Effector CD4-positive, alpha-beta T cell (primary cell): ENCODE measurements at places on chromosomes 6 and 20.
A peak's percentile ranks its signal among the peaks of the same experiment; 100 is the strongest.

- no peak for DNase-seq
These were observed 39.9 kb upstream of the BEND6 start for GRCh38 chr6:56914798-56915658.

- DNase-seq = no peak
These were observed 42.8 kb downstream of the MRPL14 start for GRCh38 chr6:44084231-44085014.

GRCh38 chr20:62782149-62782892, 14.0 kb upstream of the MRGBP start:
- no peak for DNase-seq

DNA sequence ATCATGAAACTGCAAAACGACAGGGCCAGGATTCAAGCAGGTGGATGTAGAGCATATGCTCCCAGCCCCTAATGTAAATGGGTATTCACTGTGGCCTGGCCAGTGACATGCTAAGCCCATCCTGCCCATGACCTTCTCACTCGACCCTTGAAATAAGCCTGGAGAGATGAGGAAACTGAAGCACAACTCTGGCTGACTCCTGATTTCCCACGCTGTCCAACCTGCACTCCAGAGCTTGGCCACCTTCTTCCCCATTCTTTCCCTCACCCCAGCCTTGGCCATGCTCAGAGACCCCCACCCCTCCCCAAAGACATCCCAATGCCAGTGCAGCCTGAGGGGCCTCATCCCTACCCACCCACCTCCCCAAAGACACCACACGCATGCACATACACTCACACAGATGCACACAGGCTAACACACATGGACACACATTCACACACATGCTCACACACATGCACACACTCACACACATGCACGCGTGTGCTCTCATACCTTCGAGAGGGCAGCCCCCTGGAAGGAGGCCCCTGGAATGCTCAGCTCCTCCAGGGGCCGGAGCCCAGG, 12.4 kb downstream of the TFEB start:
- no peak for DNase-seq

GRCh38 chr6:42387336-42387735, 64.4 kb downstream of the TRERF1 start:
- DNase-seq = peak; percentile 41

DNA sequence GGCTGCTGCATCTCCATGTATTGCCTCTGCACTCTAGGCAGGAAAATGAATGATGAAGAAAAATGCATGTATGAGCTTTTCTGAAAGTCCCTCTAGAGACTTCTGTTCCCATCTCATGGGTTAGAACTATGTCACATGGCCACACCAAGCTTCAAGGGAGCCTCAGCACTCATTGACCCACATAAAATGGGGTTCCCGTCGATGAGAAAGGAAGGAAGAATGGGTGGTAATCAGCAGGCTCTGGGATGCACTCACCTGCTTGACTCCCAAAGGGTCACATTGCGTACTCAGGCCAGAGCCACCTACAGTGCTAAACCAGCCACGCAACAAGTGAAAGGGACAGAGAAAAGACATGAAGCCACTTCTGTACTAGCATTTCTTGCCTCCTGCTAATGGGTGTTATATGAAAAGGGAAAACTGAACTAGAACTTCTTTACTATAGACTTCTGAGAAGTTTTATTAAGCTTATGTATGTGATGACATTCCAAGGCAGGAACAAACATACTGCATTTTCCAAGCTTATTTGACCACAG, 95.8 kb upstream of the GCM1 start:
- DNase-seq = no peak

DNA sequence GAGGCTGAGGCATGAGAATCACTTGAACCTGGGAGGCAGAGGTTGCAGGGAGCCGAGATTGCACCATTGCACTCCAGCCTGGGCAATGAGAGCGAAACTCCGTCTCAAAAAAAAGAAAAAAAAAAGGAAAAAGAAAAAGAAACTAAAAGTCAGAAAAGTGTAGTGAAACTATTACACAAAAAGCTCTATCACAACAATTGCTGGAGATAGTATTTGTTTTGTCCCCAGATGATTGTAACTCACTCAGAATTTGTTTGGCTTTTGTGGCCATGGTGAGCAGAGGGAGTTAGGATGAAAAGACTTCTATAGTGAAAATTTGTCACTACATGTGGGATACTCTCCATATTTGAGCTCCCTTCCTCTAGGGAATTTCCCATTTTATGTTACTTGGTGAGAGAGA, 5.2 kb upstream of the GOPC start:
- no peak for DNase-seq

- DNase-seq = no peak
These were observed 79.5 kb downstream of the ZMYND8 start for GRCh38 chr20:47276851-47277534.
